ENCODE measurements at places on chromosomes 11 and 22.

GRCh38 chr11:41713030-41713429 is 253.6 kb upstream of the LRRC4C start:
- DNase-seq, result no peak

DNA sequence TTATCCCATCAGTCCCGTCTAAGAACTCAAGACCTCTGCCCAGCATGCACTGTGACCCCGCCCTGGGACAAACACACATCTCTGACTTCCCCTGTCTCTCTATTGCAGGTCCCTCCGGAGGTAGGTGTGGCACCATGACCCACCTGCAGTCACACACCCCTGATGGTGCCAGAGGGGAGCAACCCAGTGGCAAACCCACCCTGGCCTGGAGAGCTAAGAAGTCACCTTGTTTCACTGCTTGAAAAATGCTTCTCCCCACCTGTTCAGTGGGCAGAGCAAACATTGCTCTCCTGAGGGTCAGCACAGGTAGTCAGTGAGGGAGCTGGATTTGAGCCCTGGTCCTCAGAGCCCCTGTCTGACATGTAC is 23.9 kb downstream of the CAPN1 start:
- DNase-seq, result no peak

GRCh38 chr22:50044485-50045118 is 13.5 kb downstream of the TTLL8 start:
- no peak for DNase-seq

- no peak for DNase-seq
These were observed 24.1 kb downstream of the GRAMD1B start for GRCh38 chr11:123454060-123454651.

DNA sequence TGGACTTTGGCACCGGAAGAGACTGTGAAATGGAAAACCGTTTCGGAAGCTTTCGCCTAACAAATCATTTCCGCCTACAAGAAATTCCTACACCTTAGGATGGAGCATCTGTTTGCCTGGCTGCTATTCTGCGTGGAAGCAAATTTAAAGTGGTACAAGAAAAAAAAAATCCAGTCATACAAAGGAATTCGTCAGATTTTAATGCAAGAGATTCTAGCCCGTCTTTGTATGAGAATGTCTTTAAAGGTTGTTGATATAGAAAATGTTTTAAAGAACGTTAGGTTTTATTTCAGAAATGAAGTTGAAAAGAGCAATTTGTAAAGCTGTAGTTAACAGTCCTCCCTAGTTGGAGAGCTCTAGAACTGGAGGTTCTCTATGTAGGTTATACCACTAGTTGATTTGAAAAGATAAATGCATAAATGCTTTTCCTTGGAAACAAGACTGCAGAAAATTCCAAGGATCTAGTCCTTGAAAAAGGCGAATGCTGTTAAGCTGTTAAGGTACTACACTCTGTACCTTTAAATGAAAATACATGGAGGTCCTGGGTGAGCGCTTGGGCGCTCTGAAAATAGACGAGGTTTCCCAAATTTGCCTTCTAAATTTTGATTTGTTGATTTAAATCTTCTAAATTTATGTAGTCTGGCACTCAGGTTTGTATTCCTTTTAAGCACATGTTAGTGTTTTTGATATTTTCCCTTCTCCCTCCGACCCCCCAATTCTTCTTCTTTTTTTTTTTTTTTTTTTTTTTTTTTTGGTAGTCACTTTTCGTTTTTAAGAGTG is 2.4 kb downstream of the NCR3LG1 start:
- DNase-seq, result no peak

DNA sequence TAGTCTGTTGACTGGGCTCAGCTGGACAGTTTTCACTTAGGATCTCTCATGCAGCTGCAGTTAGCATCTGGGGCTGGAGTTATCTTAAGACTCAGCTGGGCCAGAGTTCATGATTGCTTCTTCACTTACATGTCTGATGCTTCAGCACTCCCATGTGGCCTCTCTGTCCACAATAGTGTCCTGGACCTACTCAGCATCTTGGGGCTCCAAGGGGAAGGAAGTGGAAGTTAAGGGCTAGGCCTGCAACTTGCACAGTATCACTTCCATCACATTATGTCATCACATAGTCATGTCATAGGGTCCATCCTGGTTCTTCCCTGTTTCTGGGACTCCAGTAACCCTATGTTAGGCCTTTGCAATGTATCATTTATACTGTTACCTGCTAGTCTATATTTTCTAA is 115.9 kb downstream of the C11orf65 start:
- DNase-seq, result no peak

DNA sequence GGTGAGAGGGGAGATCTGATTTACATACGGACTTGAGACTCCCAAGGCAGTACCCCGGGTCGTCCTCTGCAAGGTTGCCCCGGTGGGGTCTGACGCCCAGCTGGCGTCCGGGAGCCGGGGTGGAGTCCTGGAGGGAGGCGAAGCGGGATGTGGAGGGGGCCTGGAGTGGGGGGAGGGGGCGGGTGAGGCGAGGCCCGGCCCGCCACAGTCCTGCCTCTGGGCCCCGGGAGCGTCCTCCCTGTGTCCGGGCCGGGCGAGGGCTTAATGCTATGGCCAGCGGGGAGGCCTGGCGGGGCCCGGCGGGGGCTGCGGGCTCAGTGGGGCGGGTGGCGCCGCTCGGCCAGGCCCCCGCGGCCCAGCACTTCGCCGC is 2.4 kb upstream of the MYBPC3 start:
- no peak for DNase-seq

DNA sequence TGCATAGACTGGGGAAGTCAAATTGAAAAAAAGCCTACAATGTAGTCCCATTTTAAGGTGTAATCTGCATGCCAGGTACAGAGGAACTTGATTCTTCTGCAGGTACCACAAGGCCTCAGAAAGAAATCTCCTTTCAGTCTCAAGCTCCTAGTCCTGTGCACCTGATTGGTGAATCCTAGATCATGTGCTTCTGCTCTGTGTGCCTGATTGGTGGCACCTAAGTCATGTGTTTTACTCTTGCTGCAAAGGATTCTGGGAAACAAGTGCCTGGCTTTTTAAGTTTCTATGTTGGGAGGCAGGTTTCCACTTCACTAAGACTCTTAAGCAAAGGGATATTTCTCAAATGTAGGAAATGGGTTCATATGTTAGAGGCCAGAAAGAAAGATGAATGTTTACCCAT is 29.1 kb downstream of the INSC start:
- no peak for DNase-seq

- DNase-seq, result no peak
These were observed 44.4 kb downstream of the ADM start for GRCh38 chr11:10349281-10349665.

GRCh38 chr11:32500001-32500400 is 64.7 kb upstream of the WT1 start:
- no peak for DNase-seq

GRCh38 chr22:46104170-46104880 is 46.0 kb upstream of the PPARA start:
- no peak for DNase-seq

- peak; percentile 51 for DNase-seq
These were observed 421.6 kb downstream of the METTL15 start for GRCh38 chr11:28529540-28530410.

DNA sequence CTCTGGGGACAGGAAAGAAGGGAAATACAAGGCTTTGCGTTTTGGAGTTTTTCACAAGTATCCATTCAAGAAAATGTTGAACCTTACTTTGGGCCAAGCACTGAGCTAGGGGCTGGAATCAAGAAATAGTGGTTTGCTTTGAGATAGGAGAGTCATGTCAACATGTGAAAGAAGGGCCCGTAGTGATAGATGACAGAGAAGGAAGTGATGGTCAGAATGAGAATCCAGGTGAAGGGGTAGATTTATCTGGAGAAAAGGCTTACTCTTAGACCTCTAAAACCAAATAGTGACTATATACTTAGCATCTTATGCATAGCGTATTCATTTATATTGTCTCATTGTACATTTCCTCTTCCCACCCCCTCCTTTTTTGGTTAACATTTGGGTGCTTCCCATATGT is 87.3 kb downstream of the GAB2 start:
- no peak for DNase-seq

GRCh38 chr11:73294604-73295003 is 13.5 kb upstream of the ARHGEF17 start:
- DNase-seq, result no peak

DNA sequence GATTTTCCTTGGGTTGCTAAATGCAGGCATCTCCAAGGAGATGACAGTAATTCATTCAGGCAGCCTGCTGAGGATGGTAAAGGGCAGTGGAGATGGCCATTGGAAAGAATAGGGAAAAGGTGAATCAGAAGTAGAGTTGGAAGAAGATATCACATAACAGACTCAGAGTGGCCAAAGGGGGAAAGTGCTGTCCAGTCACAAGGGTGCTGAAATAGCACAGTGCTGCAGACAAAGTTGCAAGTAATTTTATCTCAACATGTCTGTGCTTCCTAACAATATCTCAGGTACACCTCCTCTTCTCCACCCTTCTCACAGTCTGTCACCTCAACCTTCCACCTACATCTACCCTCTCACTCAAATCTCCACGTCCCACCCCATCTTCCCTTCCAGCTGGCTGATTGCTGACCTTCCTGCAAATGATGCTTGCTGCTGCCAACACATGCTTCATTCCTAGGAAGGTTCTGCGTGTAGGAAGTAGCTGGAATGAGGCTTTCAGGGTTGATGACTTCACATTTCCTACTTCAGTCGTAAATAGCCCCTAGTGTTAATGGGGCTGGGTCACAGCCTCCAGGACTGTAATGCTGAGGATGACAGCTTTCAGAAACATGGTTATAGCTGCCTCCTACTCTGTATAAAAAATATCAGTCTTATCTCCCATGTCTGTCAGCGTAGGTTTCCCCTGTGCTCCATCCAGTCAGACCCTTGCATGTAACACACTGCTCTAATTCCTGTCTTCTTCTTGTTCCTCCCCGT is 123.9 kb downstream of the CTNND1 start:
- DNase-seq, result no peak

GRCh38 chr11:69975822-69976221 is 102.3 kb upstream of the ANO1 start:
- no peak for DNase-seq

DNA sequence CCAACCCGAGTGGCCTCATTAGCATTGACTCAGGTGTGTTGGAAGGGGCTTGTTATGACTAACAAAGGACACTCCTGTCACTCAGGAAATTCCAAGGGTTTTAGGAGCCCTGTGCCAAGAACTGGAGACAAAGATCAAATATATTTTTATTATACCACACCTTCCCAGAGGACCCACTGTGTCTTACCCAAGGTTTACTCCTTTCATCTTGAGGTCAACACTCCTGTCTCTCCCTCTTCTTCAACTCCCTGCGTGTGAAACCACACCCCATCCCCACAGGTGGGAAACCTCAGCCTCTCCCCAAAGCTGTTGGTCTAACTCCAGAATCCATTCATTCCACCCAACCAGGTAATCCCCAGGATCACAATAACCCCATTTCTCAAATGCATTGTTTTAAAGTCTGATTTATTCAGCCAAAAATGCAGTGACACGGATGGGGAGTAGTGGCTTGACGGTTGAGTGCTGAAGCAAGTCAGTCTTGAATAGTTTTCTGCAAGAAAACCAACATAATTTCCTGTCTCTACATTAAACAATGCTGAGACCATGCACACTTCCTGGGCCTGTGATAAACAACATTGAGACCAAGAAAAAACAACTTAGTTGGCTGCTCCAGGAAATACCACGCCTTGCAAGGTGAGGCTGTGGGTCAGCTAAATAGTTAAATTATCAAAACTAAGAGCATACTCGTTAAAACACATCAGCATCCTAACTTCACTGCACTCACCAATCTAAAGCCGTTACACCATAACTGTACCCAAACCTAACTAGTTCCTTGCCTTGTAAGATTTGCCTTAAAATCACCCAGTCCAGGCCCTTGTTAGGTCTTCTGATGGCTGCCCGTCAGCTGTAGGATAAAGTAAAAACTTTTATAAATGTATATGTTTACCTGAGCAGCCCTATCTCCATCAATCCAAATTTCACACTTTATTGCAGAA is 38.5 kb upstream of the SPON1 start:
- no peak for DNase-seq

GRCh38 chr11:115653076-115653475 is 148.9 kb upstream of the CADM1 start:
- no peak for DNase-seq

DNA sequence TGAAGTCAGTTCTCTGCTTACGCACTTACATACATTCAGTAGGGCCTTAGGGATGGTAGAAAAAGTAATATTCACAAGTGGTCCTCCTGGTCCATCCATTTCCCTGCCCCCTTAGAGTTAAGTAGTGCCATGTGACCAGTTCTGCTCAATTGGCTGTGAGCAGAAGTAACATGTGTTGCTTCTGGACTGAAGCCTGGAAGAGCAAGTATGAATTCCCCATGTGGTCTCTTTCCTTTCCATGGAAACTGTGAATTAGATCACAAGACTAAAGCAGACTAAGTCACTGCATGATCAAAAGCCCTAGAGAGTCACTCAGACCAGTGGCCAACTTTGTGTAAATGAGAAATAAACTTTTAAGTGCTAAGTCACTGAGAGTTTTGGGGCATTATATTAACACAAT is 341.7 kb upstream of the CADM1 start:
- DNase-seq, result no peak

DNA sequence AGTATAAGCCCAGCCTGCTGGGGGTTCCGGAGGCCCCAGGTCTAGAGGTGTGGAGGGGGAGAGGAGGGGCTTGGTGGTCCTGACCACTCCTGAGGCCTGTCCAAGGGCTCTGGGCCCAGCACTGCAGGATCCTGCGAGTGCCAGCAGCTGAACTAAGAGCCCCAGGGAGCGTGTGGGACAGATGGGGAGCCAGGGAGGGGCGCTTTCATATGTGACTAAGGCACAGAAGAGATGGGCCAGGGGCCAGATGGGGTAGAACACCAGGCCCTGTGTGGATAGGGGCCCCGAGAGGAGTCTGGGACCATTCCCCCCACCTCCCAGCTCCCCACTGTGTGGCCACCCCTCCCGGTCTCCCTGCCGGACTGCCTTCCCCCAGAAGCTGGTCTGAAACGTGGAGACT is 18.4 kb downstream of the MAFF start:
- no peak for DNase-seq
